NCI-H1930 (cell line): ENCODE measurements at places on chromosomes 1 and 21.

GRCh38 chr1:227131193-227131592, 187.1 kb downstream of the CDC42BPA start:
- no peak for DNase-seq

DNA sequence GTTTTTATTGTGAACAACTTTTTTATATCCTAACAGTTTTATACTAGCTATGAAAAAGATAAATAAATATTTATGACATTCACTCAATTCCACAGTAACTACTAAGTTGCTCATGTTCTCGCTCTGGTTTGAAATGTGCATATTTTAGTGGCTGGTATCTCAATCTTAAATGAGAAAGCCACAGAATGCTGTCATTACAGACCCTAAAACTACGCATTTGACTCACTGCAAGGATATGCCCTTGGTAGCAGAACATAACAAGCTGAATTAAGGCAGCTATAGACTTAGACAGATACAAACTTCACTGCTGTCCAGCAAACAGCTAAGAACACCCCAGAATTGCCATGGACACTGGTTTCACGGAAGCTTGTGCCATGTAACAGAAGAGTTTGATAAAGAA, 19.0 kb downstream of the DAB1 start:
- no peak for DNase-seq

DNA sequence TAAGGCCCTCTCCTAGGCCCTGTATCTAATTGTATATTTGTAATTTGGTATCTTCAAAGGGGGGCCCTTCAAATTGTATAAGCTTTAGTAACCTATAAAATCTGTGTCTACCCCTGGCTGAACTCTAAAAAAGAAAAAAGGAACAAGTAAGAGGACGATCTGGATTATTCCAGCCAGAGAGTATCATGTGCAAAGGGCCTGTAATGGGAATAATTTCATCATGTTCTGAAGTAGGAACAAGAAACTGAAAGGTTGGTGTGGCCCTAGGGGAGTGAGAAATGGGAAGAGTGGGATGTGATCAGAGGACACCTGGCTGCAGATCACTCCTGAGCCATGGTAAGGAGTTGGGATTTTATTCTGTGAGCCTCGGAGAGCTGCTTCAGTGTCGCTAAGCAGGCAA, 14.7 kb downstream of the PTAFR start:
- DNase-seq: no peak

- no peak for DNase-seq
Measured at GRCh38 chr1:78619446-78619802, 824 bp upstream of the IFI44L start.

GRCh38 chr1:150267896-150268295, 920 bp downstream of the APH1A start:
- DNase-seq: no peak

DNA sequence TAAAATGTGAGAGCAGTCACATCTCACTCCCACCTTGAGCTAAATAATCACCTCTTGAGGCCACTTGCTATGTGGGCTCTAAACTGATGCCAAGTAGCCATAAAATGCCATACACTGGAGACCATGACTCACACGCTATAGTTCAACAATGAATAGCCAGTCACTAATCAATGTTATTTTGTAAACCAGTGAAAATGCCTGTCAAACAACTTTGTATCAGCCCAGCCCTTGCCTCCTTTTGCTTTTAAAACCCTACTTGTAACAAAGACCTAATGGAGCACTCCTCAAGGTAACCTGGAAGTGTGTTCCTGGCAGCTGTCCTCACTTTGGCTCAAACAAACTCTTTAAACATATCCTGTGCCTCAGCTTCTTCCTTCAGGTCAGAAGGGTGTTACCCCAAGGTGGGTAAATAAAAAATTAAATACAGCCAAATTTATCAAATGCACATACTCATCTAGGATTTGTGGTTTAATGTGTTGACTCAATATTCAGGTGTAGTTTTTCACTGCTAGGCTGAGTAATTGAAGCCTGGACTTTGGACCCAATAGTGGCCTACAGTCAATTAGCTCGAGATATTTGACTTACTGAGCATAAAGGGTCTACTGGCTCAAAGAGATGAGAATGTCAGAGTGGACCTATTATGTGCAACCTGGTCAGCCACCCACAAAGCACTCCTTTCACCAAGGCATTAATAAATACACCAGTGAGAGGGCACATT, 154.3 kb downstream of the COQ8A start:
- peak; percentile 80 for DNase-seq

GRCh38 chr1:116951200-116951935, 41.7 kb downstream of the PTGFRN start:
- DNase-seq: no peak

- no peak for DNase-seq
Measured at GRCh38 chr1:43861988-43862735, 71.4 kb upstream of the ARTN start.

- no peak for DNase-seq
Measured at GRCh38 chr1:105632342-105633196, 1423.9 kb upstream of the PRMT6 start.

DNA sequence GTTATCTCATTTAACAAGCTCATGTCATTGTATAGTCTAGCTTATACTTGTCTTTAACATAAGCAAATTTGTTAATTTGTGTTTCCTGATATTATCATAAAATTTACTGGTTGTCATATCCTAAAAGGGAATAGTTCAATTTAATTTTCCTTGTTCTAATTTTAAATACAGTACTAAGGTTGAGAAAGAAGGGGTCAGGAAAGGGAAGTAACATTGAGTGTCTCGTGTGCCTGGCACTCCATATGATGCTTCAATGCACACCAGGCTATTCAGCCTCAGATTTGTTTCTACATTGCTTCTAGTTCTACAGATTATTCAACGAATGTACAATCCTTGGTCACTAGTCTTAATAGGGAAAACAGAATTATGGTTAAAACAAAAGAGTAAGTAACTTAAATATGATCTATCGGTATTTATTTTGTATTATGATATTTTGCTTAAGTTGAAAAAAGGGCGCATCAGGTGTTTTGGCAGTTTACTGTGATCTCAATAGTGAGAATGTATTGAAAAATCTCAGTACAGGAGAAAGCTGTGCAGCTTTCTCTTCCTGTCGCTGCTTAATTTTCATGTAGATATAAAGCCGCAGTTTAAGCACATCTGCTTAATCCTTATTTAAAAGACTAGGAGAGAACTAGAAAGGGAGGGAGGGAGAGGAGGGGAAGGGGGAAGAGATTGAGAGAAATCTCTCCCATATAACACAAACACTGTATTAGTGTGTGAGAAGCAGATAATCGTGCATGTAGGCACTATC, 13.0 kb downstream of the PTPRC start:
- no peak for DNase-seq

DNA sequence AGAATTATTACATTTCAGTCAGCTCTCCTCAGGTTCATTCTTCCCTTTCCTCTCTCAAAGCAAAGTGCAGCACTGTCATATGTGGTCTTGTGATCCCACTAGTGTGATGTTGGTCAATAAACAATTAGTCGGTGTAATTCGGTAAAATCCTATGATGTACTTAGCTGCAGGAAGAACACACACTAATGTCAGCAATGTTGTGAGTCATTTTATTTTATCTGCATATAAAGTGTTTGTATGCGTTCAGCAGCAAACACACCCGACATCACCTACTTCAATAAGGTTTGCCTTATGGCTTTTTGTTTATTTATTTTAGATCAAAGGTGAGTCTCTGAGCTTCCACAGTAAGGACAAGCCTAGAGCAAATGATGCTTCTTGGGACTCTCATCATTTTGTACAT, 47.8 kb downstream of the PTPN14 start:
- no peak for DNase-seq

DNA sequence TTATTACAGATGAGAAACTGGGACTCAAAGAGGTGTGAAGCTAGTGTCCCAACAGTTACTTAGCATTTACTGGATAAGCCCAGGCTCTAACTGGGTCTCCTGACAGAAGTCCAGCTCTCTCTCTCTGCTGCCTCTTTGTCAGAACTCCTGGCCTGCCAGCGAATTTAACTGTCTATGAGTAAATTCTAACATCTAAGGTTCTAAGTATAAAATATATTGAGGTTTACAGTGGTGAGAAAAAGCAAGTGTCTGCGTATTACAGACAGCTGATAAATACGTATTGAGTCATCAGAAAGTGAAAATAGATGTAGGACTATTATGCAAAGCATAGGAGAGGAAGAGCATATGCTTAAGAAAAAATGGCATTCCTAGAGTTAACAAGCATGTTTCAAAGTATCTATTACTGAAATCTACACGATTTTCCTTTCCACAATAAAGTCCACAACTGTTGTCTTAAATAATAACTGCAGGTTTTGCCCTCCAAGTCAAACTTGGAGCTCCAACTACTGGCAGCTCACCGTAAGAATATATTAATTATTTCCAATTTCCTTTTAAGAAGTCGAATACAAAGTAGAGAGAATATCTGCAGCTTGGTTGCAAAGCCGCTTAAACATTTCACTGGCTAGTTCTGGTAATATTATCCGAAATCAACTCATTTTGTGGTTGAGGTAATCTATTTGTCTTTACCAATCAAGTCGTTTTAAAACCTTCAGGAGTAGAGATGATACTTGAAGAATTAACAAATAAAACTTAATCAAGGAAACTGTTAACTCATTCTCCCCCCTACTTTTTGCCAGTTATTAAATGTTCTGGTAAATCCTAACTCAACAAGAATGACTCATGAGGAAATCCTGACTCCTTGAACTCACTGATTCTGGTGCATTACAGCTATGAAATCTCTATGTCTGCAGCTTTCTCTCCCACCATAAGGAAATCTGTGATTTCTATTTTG, 1.4 kb upstream of the RGS2 start:
- DNase-seq: no peak

DNA sequence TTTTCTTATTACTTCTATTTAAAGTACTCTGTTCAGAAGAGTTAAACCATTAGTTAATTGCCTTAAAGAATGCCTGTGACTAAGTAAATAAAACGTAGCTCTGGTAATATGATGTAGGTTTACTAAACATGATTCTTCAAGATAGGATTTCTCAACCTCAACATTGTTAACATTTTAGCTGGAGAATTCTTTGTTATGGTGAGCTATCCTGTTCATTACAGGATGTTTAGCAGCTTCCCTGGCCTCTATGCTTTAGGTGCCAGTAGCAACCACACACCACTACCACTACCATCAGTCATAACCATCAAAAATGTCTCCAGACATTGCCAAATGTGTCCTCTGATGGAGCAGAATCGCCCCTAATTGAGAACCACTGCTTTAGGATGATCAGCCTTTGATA, 10.7 kb downstream of the RPF1 start:
- no peak for DNase-seq

GRCh38 chr1:113388621-113389358, 1.5 kb upstream of the MAGI3 start:
- DNase-seq: no peak

DNA sequence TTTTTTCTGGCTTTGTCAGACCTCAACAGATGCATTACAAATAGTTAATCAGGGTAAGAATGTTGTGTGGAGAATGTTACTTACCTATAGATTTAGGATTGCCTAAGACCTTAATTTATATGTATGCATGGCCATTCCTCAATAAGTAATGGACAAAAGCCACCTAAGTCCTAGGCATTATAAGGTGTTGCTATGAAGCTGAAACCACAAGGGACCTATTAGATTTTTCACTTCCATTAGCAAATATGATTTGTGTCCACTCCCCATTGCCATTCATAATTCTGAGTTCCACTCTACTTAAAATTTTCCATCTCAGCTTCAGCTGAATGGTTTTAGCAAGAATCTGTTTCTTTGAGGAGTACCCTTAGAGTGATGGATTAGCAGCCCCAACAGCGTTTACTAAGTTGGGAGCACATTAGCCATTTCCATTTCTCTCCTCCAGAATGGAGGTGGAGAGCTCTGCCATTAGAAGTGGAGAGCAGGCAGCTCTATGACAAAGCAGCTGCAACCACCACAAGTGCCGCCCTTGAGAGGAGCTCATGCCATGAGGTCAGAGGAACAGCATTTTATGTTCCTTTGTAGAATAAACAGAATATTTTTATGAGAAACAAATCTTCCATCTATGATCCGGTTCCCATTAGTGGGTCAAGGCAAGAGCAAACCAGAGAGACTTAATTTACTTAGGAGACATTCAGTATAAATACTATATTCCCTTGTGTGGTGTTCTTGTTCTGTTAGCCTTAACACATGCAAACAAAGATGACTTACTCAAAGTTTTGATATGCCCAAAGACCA, 28.9 kb upstream of the C1orf87 start:
- no peak for DNase-seq

- no peak for DNase-seq
Measured at GRCh38 chr21:16342932-16343331, 613.1 kb downstream of the USP25 start.

GRCh38 chr1:105591681-105592080, 1464.8 kb upstream of the PRMT6 start:
- DNase-seq: no peak

DNA sequence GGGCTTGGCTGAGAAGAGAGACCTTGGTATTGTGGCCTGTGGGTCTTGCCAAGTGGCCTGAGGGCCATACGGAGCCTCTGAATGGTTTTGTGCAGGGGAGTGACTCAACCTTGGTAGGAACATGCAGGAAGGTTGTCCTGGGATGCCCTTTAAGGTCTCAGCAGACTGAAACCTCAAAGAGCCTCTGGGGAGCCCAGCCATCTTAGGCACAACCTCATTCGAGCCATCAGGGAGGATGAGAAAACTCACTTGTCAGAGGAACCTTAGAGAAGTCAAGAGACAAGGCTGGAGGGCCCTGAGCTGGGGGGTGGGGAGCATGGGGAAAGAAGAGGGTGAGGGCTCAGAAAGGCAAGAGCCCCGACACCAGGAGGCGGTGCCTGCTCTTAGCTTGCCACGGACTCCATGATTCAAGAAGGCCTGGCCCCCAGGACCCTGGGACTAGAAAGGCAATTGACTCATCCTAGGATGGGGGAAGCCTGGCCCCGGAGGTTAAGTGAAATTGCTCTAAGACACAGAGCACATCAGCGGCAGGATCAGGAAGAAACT, 13.0 kb downstream of the IFI6 start:
- no peak for DNase-seq

GRCh38 chr1:187129132-187129531, 300.4 kb downstream of the PLA2G4A start:
- DNase-seq: no peak

- no peak for DNase-seq
Measured at GRCh38 chr1:116902027-116902426, 7.7 kb upstream of the PTGFRN start.

GRCh38 chr1:167765496-167765895, 43.7 kb downstream of the MPZL1 start:
- no peak for DNase-seq

DNA sequence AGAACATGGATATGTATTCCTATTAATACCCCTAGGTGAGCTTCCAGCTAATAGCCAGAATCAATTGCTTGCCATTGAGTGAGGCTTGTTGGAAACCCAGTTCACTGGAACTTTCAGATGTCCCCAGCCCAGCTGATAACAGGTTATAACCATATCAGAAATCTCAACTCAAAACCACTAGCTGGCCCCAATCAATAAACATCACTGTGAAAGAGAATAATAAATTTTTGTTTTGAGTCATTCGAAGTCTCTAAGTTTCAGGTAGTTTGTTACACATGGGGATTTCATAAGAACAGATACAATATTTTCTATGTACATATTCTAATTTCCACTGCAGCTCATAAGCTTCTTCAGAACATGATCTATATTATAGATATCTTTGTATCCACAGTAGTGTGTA, 162.9 kb upstream of the SNX7 start:
- DNase-seq: no peak
